ENCODE measurements at places on chromosomes 4 and X.

GRCh38 chr4:79798047-79798446 lies 275.0 kb downstream of the ANTXR2 start:
- no peak for DNase-seq

- no peak for DNase-seq
Observed at GRCh38 chrX:105266456-105266855, 46.0 kb upstream of the TEX13A start.

DNA sequence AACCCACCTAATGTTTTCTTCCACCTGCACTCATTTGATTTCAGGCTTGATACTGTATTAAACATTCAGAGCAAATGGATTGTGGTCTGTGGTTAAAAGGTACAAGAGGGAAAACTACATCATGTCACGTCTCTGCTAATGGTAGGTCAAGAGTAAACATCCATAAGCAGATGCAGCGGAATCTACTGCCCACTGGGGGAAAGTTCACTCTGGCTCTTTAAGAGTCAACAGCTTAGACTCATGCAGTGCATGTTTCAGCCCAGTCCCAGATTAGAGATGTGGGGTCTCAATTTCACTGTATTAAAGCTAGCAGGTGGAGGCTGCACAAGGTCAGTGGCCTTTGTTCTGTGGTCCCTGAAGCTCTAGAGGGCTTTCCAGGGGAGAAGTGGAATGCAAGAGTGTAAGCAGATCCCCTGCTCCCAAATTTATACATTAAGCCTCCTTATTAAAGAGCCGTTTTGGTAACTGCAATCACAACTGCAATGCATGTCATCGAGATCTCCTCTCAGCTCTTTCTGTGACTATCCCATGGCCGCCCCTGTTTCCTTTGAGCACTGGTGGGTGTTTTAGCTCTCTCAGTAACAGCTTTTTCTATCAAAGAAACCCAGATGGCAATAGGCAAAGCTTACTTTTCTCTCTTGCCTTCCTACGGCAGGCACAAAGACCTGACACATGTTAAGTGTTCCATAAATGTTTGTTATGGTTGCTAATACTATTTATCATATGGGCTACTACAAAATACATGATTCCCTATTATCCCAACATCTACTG lies 53.4 kb downstream of the LDB2 start:
- DNase-seq: no peak

DNA sequence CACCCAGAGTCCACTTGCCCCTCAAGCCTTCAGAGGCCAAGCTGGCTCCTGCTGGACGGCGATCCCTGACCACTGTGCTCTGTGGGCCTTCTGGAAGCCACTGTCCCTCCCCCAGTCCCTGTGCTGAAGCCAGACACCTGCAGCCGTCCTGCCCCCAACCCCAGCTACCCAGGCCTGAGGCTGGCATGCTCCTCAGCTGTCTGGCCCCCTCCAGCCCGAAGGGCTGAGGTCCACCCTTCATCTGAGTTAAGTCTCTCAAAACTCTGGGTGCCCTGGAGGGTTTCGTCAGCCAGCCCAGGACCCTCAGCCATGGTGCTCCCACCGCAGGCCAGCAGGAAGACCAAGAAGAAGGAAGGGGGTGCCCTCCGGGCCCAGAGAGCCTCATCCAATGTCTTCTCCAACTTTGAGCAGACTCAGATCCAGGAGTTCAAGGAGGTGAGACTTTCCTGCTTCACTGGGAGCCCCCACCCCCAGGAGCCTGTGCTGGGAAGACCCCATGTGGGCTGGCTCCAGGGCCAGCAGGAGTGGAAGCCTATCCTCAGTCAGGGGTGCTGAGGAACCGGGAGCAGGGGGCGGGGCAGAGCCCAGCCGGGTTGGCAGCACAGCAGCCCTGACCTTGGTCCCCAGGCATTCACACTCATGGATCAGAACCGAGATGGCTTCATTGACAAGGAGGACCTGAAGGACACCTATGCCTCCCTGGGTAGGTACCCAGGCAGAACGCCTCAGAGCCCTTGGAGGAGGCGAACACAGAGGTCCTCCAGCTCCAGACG lies 4.2 kb downstream of the MYL5 start:
- no peak for DNase-seq

DNA sequence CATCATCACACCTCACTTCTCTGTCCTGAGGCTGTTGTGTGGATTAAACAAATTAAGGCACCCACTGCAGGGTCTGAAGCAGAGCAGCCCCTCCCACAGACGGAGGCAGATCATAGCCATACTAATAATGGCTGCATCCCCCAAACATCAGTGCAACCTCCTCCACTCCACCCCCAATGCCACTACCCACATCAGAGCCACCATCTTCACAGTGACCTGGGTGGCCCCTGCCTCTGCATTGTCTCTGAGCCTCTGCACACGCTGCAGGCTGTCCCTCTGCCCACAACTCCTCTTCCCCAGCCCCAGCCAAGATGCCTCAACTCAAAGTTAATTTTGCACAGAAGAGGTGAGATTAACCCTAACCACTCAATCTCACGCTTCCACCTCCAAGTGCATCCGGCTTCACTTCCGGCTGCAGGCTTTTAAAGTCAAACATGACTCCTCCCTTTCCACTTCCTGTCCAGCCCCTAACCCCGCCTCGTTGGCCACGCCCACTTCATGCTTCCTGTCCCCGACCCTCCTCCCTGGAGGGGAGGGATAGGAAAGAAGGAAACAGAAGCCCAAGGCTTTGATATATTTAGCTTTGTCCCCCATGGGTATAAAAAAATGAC lies 22.7 kb downstream of the JAKMIP1 start:
- no peak for DNase-seq

GRCh38 chrX:50402886-50403285 lies 67.7 kb downstream of the DGKK start:
- no peak for DNase-seq

DNA sequence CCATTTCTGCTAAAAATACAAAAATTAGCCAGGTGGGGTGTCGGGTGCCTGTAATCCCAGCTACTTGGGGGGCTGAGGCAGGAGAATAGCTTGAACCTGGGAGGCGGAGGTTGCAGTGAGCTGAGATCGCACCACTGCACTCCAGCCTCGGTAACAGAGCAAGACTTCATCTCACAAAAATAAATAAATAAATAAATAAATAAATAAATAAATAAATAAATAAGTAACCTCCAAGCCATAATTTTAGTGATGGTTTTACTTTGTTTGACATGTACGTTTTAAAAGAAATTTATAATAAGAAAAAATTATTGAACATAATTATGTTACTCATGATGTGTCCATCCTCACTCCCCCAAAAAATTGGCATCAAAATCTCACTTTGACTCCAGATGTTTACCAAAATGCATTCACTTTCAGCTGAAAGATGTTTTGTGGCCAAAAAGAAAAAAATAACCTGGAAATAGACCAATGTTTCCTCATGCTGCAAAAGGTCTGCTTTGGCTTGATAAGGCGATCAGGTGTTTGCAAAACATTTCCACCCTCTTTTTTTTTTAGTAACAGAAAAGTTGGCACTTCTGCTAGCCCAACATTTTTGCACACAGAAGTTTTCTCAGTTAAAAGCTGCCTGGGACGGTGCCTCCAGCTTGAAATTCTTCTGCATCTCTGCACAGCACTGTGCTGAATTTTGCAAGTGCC lies 42.2 kb upstream of the DHRSX start:
- no peak for DNase-seq

- DNase-seq: no peak
Observed at GRCh38 chr4:93710101-93710846, 118.3 kb upstream of the ATOH1 start.

- DNase-seq: no peak
Observed at GRCh38 chr4:168441412-168441811, 38.9 kb downstream of the DDX60L start.

DNA sequence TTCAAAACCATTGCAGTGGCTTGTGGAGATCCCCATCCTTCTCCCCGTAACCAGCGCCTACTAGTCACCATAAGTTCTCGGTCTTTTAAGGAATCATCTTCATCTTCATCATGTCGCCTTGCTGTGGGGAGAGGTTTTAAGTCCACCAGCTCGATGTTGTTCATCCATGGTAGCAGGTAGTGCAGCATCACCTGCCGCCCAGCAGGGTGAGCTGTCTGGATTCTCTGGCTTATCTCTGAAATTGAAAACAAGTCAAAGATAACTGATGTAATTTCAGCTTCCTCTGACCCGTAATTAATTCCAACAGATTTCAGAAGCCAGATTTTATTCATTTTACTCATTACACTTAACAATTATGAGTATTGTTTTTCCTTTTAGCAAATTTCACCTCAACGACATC lies 67.4 kb downstream of the ZAR1 start:
- DNase-seq: no peak

DNA sequence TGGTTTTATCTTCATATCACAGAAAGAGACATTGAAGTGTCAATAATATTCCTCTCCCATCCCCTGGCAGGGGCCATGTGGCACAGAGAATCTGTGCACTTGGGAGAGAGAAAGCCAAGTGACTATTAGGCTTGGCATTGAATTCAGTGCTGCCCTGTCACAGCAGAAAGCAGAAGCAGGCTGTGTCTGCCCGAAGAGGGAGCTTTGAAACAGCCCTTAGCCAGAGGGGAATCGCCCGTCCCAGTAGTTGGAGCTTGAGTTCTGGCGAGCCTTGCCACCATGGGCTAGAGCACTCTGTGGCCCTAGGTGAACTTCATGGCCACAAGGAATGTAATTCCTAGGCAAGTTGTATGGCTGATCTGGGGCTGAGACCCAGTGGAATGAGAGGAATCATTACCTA lies 282.5 kb upstream of the PCDH10 start:
- DNase-seq: no peak

DNA sequence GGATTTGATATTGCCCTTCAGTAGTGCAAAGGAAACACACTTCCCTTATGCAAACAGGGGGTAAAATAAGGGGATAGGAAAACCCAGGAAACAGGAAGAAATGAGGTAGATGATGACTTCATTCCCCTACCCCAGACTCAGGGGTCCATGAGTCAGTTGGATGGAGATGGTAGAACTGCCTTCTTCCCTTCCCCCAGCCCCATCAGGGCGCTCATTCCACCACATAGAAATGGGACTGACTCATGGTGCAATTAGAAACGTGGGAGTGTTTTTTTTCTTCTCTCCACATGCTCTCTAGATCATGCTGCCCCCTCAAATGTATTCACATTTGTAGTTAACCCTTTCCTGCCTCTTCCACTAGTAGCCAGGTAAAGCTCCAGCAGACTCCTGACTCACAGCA lies 23.1 kb upstream of the ARMCX2 start:
- DNase-seq: no peak

- no peak for DNase-seq
Observed at GRCh38 chr4:22170353-22170752, 221.8 kb upstream of the KCNIP4 start.

GRCh38 chrX:136291824-136292223 lies 8.9 kb upstream of the ADGRG4 start:
- DNase-seq: no peak

- no peak for DNase-seq
Observed at GRCh38 chr4:140829825-140830224, 73.6 kb upstream of the TBC1D9 start.

All from NCI-H1092 (cell line).